ENCODE measurements at places on chromosomes 13 and 19. TPM values are rescaled to one million over a fixed set of nuclear protein-coding genes. Genes with fewer than 3 reads are reported as not detected.

The ATP1A3 gene
- 0.36 TPM for total RNA-seq

The GIPR gene
- total RNA-seq: 0.22 TPM

The KLK15 gene
- not detected for total RNA-seq

The TLE6 gene
- total RNA-seq: 1.0 TPM

The ZNF724 gene
- 17.9 TPM for total RNA-seq

The TSKS gene
- not detected for total RNA-seq

The FXYD3 gene
- 1.0 TPM for total RNA-seq

The CCDC70 gene
- not detected for total RNA-seq

The RXFP2 gene
- not detected for total RNA-seq

The CCNA1 gene
- 0.22 TPM for total RNA-seq

The ATXN8OS gene
- total RNA-seq: not detected

The SYT3 gene
- total RNA-seq: not detected

The TEX26 gene
- total RNA-seq: not detected

The RNU6-9 gene
- not detected for total RNA-seq

The NKG7 gene
- total RNA-seq: not detected

The PRKCSH gene
- 243 TPM for total RNA-seq

The KLHL1 gene
- total RNA-seq: not detected

The RPL21 gene
- total RNA-seq: 1,691 TPM

The ZNF653 gene
- 23.4 TPM for total RNA-seq

The OSCAR gene
- not detected for total RNA-seq

The PROZ gene
- not detected for total RNA-seq

The SLC25A41 gene
- total RNA-seq: not detected

The FXYD1 gene
- total RNA-seq: not detected

The S1PR5 gene
- total RNA-seq: not detected

The ZNF85 gene
- total RNA-seq: 12.1 TPM

The ZNF709 gene
- 1.9 TPM for total RNA-seq

The NBEA gene
- 2.7 TPM for total RNA-seq

The SIGLEC8 gene
- not detected for total RNA-seq

The TOMM40 gene
- 229 TPM for total RNA-seq

The FNDC3A gene
- 32.8 TPM for total RNA-seq

The ZIM2 gene
- not detected for total RNA-seq

The ZNF836 gene
- 3.0 TPM for total RNA-seq

The PRKD2 gene
- 36.8 TPM for total RNA-seq

The ZNF429 gene
- 3.5 TPM for total RNA-seq

The TEX101 gene
- total RNA-seq: not detected

The LGALS7 gene
- not detected for total RNA-seq

All from epithelial cell of proximal tubule (primary cell).